RWPE2 (cell line): ENCODE measurements at places on chromosomes 7 and 10.

- H3K27me3 ChIP-seq: no peaks in the 10 kb centered on the region
- no peaks in the 10 kb centered on the region for H3K36me3 ChIP-seq
- no peak overlapping the region for H3K4me3 ChIP-seq
- DNase-seq: no peak
Observed at GRCh38 chr7:27269455-27269854, 26.9 kb downstream of the EVX1 start.

DNA sequence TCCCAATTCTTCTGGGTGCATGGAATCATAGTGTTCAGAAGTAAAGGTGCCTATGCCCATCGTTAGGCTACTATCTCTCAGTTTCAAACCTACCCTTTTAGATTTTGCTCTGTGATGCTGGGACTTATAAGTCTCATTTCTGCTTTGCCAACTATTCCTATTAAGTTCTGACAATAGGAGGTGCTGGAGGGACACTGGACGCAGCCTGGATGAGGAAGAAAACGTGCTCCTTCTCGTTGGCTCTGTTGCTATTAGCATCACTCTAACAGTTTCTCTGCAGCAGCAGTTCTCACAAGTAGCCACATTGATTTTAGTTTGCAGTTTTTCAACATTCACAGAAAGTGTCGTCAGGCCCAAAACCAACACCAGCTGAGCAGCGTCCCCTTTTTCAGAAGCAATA, 72.4 kb downstream of the ABCC2 start:
- DNase-seq: no peak
- no peaks in the 10 kb centered on the region for H3K36me3 ChIP-seq
- H3K27me3 ChIP-seq: no peaks in the 10 kb centered on the region
- no peaks in the 10 kb centered on the region for H3K4me1 ChIP-seq
- no peak overlapping the region for H3K4me3 ChIP-seq
- no peak overlapping the region for H3K27ac ChIP-seq

DNA sequence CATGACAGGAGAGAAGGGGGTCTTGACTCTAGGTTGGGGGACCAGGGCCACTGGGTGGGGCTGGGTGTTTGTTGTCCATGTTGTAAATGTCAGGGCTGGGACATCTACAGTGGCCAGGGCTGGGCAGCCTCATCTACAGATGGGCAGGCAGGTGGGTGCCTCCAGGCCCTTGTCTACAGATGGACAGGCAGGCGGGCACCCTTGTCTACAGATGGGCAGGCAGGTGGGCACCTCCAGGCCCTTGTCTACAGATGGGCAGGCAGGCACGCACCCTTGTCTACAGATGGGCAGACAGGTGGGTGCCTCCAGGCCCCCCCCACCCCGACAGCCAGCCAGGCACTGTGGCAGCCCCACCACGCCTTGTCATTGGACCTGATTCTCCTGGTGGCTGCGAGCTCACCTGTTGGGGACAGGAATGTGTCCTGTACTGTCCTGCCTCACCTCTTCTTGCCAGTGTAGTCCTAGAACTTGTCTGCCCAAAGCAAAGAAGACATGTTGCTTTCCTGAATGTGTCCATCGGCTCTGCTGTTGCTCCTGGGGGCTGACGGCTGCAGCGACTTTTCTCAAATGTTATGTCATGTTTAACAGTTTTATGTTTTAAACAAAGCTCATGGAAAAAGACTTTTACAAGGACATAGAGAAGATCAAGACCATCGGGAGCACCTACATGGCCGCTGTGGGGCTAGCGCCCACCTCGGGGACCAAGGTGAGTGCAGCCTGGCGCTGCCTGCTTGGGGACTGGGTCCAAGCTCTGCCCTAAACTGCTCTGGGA, 129.9 kb downstream of the ADCY1 start:
- H3K36me3 ChIP-seq: no peaks in the 10 kb centered on the region
- no peak overlapping the region for H3K4me3 ChIP-seq
- peaks cover 22% of the 10 kb centered on the region for H3K27me3 ChIP-seq
- H3K27ac ChIP-seq: no peak overlapping the region
- no peaks in the 10 kb centered on the region for H3K4me1 ChIP-seq
- DNase-seq: no peak

GRCh38 chr7:157392256-157393037, 55.6 kb downstream of the DNAJB6 start:
- no peak for DNase-seq
- peaks cover 53% of the 10 kb centered on the region for H3K36me3 ChIP-seq
- peaks cover 2% of the 10 kb centered on the region for H3K4me1 ChIP-seq
- no peak overlapping the region for H3K27ac ChIP-seq
- H3K27me3 ChIP-seq: no peaks in the 10 kb centered on the region
- H3K4me3 ChIP-seq: no peak overlapping the region

GRCh38 chr7:75756991-75757676, 14.9 kb downstream of the CCL26 start:
- no peaks in the 10 kb centered on the region for H3K36me3 ChIP-seq
- H3K27ac ChIP-seq: no peak overlapping the region
- DNase-seq: no peak
- H3K27me3 ChIP-seq: no peaks in the 10 kb centered on the region

DNA sequence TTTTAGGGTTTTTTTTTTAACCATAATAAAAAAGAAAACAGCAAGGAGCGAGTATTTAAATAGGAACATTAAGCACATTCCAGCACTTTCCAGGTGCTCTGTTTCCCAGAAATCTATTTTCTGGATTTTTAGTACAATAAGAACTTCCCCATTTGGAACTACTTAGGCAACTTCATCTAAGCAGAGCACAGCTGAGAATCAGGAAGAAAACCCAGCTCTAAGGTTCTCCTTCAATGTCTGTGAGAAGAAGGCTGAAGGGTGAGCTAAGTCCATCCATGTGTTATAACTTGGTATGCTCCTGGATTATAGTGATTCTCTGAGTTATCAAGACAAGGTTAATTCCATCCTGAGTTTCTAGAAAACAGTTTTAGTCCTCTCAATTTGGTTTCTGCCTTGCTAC, 181.9 kb downstream of the CYP26A1 start:
- H3K36me3 ChIP-seq: no peaks in the 10 kb centered on the region
- no peak for DNase-seq
- no peak overlapping the region for H3K27ac ChIP-seq
- H3K27me3 ChIP-seq: no peaks in the 10 kb centered on the region
